ENCODE measurements at places on chromosomes 6 and 20. TPM values are rescaled to one million over a fixed set of nuclear protein-coding genes. Genes with fewer than 3 reads are reported as not detected.

- DNase-seq, result no peak
Measured at GRCh38 chr6:37242429-37243052, 15.0 kb upstream of the TBC1D22B start.

DNA sequence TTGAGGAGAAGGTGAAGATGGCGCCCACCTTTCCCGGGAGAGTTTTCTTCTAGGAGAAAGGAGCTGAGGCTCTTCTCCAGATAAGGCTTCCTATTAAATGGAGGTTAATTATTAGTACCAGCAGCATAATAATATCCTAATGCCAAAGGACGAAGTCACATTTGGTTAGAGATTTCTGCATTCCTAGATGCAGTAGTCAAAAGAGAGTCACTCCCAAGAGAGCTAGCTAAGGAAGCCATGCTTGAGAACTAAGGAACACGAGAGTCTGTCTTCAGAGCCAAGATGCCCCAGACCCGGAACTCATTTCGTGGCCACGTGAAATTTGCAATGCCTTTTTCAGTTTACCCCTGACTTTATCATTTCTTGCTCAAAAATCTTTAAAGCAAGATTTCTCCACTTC lies 132.7 kb downstream of the TSHZ2 start:
- DNase-seq, result no peak

GRCh38 chr6:160121981-160122380 lies 366 bp downstream of the SLC22A1 start:
- no peak for DNase-seq

DNA sequence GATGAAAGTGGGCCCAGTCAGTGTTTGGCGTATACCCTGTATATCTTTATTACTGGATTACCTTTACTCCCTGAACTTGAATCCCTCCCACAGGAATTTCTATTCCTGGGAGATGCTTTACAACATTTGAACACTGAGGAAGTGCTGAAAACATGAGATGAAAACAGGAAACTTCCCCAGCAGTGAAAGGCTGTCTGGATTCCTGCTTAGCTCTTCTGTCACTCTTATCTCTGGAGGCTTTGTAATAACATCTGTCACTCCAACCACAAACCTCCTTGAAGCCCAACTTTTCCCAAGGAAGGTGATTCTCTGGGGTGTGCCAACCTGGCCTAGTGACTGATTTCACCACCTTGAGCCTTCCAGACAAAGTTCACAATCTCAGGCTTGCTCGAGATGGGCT lies 264.5 kb upstream of the BMP2 start:
- no peak for DNase-seq

DNA sequence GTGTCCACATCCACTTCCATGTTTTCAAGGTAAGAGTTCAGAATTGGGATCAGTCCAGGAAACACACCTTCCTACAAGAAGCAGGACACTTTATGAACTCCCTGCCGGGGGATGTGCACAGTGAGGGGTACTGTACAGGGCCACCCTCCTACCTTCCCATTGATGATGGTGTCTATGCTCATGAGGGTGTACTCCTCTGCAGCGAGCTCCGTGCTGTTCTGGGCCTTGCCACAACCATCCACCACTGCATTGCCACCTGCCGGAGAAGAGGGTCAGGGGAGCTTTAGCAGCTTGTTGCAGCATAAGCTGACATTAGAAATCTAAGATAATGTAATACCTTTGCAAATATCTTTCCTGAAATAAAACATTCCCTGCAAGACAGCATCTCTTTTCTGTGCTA lies 44.8 kb downstream of the GCLC start:
- no peak for DNase-seq

The LCA5 gene
- 4.8 TPM for total RNA-seq

The IP6K3 gene
- total RNA-seq, result 0.47 TPM

The THEMIS gene
- 3.3 TPM for total RNA-seq

The MOXD1 gene
- 35.9 TPM for total RNA-seq

Data from kidney (tissue), 22 donors.